Stimulated activated CD4-positive, alpha-beta T cell treated with anti-CD3 and anti-CD28 coated beads, Interleukin-15, amount 100 ng/mL, for 24 hours (primary cell): ENCODE measurements at places on chromosomes 6 and 20.

- no peak for DNase-seq
Observed at GRCh38 chr6:83389606-83390005, 41.2 kb downstream of the ME1 start.

- DNase-seq: no peak
Observed at GRCh38 chr6:50762798-50763197, 49.5 kb downstream of the TFAP2D start.

DNA sequence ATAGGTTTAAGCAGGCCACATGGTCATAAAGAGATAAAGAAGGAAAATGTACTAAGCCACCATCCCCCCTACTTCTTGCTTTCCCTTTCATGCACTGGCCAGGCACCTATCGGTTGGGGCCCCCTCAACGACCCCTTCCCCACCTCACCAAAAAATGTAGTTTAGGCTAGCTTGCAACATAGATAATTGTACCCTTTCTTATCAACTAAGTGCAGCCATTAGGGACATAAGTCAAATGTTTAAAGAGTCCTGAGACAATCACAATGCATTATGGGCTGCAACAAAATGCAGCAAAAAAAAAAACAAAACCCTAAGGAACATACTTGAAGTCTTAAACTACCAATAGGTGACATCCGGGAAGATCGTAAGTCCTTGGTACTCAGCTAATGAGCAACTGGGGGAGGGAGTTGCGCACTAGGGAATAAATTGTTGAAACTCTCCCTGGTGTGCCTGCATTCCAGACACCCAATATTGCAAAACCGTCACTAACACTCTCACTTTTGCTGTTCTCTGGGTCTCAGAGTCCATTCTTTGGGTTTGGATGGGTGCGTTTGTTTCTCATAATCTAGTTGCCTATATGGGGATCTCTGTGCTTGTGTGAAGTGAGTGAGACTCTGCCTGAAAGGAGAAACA is 12.4 kb upstream of the HLA-G start:
- DNase-seq: no peak

GRCh38 chr20:45223136-45223535 is 2.0 kb downstream of the SEMG2 start:
- no peak for DNase-seq

DNA sequence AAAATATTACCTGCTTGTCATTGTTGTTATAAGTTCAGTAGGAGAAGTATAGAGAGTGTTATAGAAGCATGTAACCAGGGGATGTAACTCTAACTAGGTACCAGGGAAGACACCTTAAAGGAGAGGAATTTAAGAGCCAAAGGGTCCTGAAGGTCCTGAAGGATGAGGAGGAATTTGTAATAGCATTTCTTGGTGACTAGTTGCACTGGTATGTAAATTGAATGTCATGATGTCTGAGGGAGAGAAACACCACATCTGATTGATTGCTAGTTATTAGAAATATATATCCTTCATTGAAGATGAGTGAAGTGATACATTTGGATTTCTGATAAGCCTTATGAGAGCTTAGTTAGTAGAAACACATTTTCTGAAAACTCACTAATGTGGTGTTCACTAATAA is 643.8 kb downstream of the RFPL4B start:
- no peak for DNase-seq

DNA sequence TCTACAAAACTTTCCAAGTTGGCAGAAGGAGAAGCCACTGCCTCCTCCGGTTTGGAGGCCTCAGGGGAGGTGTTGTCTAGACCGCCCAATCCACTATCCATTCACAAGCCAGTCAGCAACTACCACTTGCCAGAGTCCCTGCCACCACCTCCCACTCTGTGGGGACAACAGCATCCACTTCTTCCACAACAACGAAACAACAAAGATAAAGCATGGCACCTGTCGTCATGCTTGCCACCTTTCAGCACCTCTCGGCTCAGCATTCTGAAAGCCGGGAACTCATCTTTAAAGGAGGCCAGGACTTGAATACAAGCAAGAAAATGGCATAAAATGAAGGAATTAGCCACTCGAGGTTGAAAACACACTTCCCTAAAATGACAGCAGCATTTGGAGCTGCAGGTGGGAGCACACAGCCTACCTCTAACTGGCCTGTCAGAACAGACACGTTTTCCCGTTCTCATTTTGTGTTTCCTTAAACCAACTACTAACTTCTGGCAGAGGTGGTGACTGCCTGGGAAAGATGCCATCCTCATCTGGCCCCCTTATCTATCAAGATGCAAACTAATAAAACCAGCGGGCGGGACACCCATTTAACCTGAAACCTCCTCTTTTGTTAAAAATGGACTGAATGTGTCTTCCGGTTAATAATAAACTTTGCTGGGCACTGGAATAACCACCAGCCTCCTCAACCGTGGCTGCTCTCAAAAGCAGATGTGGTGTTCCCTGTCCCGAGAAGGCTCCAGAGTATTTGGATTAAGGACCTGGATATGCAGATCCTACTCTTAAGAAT is 21.7 kb downstream of the YTHDF1 start:
- no peak for DNase-seq

DNA sequence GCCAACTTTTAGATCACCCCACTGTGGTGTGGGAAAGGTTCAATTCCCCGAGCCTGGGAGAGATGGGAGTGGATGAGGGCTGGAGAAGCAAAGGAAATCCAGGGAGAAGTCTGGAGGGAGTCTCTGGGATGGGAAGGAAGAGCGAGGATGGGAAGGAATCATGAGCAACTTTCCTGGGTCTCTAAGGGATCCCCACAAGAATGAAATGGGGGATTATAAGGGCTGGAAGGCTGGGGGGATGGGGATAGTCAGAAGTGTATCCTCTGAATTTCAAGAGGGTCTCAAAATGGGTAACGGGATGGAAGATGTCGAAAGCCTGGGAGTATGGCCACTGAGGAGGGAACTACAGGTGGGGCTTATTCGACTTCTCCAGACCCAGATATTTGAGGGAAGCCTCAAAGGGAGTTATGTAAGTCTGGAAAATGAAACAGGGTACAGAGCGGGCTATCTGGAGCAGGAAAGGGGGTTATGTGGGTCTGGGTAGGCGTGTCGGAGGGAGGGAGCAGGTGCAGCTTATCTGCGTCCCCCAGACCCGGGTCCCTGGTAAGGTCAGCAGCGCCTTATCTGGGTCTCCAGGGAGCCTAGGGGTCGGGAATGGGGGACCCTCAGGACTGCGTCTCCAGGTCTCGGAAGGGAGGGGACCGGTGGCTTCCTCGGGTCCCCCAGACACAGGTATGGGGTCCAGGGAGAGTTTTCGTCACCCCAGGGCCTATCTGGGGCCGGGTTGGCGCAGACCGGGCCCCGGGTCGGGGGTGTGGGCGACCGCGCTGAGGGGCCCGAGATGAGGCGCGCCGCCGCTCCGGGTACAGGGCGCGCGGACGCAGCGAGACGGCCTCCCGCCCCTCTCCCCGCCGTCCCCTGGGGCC is 550 bp downstream of the PLAGL2 start:
- peak; percentile 41 for DNase-seq

DNA sequence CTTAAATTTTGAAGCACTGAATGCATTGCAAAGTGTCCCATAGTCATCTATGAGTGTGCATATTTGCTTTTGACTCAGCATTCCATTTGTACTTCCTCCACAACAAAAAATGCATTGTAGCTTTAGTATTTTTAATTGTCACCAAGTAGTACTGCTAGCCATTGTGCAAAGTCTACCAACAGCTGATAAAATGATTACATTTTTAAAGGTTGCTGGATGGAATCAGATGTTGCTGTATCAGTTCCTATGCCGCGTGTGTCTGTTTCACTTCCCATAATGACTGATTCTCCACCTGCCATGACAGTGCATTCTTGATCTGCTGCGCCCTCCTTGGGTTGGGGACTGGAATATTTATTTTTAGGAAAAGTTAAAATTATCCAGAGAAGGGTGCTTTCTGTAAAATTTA is 41.2 kb downstream of the SLX4IP start:
- no peak for DNase-seq

DNA sequence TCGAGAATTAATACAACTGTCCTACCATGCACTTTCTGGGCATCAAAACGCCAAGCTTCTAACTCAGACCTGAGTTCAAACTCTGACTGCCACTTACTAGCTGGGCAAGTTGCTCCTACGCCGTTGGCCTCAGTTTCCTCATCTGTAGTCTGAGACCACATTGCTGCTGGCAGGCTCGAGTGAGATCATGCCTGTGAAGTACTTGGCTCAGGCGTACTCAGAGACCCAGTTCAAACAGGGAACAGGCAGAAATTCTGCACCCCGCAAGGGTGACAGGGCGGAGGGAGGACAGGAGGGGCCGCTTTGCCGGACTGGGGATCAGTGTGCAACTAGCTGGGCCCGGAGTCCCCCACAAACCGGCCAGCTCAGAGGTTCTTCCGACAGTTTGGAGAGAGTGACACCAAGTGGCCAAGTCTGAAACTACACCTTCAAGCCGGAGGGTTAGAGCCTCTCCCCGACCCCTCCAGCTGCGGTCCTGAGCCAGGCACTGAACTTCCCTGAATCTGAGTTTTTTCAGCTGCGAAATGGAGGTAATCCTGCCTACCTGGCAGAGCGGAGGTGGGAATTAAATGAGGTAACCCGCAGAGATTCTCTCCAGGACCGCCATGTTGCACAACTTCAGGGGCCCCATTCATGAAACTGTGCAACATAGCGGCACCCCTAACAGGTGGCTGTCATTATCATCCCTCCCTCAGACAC is 46.0 kb upstream of the PTPN1 start:
- peak; percentile 64 for DNase-seq

- DNase-seq: no peak
Observed at GRCh38 chr6:96687121-96687520, 124.2 kb downstream of the FHL5 start.

- DNase-seq: no peak
Observed at GRCh38 chr6:124573953-124574352, 388.3 kb upstream of the RNF217 start.

GRCh38 chr6:133613211-133613610 is 275.7 kb upstream of the TCF21 start:
- DNase-seq: no peak

DNA sequence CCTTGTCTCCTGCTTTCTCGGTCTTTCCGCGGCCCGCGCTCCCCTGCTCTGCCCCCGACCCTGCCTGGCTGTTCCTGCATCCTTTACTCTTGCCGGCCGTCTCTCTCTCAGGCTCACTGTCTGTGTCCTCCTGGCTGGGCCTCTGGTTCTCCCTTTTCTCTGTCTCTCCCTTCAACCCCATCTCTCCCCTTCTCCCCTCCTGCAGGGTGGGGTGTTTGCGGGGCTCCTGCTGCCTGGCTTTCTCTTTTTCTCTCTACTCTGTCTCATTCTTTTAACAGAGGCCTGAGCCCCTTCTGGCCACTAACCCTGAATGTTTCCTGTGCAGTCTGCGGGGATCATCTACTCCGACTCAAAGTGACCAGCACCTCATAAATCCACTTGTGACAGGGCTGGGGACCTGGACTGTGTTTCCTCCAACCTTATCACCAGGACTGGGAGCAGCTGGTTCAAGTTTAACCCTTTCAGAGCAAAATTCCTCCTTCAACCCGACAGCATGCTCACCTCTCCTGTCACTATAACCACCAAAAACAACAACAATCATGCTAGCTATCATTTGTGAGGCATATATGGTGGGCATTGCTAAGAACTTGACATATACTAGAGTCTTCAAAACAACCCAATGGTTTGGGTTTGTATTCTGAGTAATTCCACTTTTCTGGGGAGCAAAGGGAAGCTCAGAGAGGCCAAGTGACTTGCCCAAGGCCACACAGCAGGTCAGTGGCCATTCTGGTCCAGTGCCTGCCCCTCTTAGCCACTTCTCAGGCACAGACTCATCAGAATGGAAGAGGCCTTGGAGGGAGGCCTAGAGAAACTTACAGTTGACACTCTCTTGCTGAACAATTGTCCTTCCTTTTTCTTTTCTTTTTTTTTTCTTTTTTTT is 811 bp upstream of the RSPO4 start:
- DNase-seq: no peak

- DNase-seq: no peak
Observed at GRCh38 chr20:60868316-60868891, 383.7 kb upstream of the CDH4 start.

DNA sequence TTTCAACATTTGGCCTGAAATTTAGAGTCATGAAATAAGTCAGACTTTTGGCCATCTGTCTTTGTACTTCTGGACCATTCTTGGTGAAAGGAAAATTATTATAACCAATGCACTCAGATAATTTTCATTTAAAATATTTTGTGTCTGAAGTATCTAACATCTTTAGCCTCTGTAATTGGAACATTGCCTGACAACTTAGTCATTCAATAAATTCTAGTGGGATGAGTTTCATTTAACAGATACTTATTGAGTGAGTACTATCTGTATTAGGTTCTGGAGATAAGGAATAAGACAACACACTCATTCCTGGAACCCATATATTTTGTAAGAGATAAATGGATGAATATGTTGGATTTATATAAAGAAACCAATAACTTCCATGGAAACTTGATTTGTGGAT is 536.0 kb downstream of the BCKDHB start:
- no peak for DNase-seq

- no peak for DNase-seq
Observed at GRCh38 chr6:29414588-29414987, at the start of gene OR12D1. OR12D1 (plus strand) TSS chr6:29414928.

- no peak for DNase-seq
Observed at GRCh38 chr6:143757346-143757832, 79.6 kb downstream of the PHACTR2 start.

DNA sequence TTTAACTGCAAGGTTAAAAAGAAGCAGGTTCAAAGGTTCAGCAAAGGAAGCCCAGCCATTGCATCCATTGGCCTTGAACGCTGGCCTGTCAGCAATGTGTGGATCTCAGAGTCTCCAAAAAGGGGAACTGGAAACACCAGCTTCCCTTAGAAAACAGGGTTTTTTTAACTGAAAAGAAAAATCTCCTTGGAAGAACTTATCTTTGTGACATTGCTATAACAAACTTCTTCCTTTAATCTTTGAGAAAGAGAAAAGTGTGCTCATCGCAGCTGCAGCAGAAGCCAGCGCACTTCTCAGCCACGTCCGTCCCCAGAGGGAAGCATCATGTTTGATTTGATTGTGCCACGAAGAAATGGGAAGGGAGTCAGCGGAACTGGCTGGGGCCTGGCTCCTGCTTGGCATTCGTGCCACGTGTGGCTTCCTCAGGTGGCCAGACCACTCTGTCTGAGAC is 215.0 kb downstream of the SYNDIG1 start:
- no peak for DNase-seq

GRCh38 chr6:137102851-137103492 is 58.2 kb upstream of the IL20RA start:
- peak; percentile 12 for DNase-seq

- DNase-seq: no peak
Observed at GRCh38 chr6:109772883-109773431, 81.9 kb downstream of the FIG4 start.

DNA sequence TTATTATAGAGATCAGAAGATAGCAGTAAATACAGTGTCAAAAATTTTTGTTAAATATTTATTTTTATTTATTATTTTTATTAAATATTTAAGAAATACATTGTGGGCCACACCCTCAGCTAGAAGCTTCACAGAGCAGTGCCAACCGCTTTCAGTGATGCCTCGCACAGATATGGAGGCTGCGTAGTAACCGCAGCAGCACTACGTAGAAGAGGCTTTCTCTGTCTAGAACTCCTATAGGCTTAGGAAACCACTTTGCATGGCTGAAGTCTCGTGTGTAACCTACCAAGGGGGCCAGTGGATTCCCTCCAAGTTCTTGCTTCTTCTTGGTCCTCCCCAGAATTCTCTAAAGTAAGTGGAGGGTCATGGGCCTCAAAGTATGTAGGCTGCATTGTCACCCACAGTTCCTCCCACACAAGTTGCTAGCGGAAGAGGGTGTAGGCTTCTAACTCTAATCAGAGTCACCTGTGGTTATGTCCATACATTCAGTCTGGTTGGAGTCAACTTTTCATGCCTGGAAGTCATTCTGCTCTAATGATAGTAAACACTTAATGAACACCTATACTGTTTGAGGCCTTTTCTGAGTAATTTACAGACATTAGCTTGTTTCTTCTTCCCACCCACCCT is 285.6 kb downstream of the CDKAL1 start:
- DNase-seq: no peak
